Stimulated activated CD8-positive, alpha-beta memory T cell treated with anti-CD3 and anti-CD28 coated beads, Interleukin-15, amount 100 ng/mL, for 24 hours (primary cell): ENCODE measurements at places on chromosomes 11 and 22.

DNA sequence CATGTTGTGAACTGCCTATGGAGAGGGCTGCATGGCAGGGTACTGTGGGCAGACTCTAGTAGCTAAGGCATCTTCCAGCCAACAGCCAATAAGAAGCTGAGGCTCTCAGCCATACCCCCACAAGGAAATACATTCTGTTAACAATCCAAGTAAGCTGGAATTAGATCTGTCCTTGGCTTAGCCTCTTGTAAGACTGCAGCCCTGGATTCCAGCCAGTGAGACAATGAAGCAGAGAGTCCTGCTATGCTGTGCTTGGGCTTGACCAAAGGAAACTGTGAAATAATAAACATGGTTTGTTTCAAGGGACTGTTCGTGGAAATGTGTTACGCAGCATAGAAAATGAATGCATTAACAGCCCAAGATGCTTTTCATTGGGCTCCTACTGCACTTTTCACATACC is 1097.4 kb upstream of the CCDC90B start:
- no peak for DNase-seq

DNA sequence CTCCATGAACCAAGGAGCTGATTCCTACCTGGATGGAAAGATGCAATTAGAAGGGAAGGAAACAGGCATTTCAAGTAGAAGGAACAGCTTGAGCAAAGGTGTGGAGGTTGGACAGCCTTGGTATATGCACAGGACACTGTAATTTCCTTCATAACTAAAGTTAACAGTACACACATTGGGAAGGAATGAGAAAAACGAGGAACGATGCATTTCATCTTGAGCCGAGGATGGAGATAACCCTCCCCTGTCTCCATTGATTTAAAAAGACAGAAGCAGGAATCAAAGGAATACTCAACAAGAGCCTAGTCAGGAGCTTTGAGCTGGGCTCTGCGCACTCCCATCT is 2.3 kb upstream of the PRG2 start:
- DNase-seq = no peak

DNA sequence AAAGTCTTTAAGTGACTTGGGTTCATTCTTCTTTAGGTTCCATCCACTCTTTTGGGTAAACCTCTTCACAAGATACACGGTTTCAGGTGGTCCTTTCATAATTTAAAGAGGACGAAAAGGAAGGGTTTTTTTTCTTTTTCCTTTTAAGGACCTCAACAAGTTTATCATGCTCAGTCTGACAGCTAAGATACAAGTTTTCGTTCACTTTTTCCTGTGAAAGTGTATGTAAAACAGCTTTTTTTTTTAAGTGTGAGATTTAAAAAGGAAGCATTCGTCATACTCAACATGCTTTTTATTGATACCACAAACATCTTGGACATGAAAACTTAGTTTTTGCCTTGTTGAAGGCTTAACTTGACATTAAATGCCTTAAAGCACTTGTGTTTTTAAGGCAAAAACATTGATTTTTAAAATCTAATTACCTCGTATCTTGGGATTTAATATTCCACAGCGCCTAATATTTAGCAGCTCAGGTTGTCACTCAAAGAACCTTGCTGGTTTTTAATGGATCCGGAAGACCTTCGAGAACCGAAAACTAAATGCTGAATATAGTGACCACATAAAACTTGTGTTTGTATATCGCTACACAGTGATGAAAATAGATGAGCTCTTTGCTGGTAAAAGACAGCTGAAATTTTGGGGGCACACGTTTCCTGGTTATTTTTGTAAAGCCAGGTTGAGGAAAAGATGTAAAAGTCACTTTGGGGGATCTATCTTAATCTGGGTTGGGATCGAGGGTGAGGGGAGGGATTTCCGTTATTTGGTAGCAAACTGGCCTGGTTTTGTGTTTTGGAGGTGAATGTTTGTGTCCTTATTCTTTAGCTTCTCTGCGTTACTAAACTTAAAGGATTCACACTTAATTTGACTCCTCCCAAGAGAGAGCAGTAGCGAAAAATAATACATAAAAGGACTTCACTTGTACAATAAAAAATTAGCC is 2.3 kb downstream of the PCF11 start:
- no peak for DNase-seq

DNA sequence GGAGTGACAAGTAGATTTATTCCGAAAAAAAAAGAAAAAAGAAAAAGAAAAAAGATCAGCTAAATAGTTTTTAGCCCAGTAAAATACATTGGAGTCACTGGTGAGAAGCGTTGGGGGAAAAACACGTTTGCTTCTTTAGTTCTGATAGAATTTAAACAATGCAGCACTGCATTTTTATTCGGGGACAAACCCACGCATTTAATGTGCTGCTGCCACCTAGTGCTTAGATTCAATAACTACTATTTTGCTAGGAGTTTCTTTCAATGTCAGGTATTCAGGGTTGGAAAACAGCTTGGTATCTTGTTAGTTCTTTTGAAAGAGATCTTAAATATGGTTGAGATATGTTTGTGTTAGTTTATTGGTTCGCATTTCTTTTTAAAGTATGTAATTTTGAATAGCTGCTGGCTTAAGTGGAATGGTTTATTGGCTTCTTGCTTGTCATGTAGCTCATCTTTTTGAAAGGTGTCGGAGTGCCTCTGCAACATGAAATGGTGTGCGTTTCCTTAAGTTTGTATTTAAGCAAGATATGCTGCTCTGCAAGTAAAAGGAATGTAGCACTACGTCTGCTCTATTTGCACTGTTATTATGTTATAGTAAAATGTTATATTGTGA is 41.9 kb downstream of the SVIP start:
- no peak for DNase-seq

DNA sequence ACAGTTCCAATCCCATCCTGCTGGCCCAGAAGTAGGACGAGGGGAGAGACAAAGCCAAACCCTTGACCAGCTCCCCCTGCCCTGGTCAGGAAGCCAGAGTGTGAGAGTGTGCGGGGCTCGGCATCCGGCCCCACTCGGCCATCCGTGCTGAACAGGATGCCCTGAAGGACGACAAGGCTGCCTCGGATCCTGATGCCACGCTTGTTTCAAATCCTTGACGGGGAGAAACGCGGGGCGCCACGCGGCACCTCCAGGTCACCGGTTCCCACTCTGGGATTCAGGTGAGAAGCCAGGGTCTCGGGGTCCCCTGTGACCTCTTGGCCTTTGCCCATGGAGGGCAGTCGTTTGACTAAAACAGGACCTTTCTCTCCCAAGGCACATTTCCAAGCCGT is 167.8 kb downstream of the BRD1 start:
- DNase-seq = no peak

- no peak for DNase-seq
These were observed 9.2 kb downstream of the LRRC32 start for GRCh38 chr11:76661306-76661751.

GRCh38 chr11:128947773-128948172 is 5.1 kb upstream of the TP53AIP1 start:
- no peak for DNase-seq

DNA sequence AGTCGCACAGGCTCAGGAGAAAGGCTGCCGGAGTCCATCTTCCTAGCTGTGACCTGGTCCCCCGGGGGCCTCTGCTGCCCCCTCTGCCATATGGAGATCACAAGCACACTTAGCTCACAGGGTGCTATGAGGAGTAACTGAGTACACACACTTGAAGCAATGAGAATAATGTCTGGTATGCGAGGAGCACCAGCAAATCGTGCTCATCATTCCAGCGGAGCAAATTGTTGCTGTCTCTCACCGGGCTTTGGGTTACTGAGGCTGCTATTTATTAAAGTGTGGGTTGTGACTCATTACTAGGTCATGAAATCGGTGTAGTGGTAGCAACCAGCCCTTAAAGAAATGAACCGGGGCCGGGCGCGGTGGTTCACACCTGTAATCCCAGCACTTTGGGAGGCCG is 48.1 kb upstream of the EIF3D start:
- no peak for DNase-seq

DNA sequence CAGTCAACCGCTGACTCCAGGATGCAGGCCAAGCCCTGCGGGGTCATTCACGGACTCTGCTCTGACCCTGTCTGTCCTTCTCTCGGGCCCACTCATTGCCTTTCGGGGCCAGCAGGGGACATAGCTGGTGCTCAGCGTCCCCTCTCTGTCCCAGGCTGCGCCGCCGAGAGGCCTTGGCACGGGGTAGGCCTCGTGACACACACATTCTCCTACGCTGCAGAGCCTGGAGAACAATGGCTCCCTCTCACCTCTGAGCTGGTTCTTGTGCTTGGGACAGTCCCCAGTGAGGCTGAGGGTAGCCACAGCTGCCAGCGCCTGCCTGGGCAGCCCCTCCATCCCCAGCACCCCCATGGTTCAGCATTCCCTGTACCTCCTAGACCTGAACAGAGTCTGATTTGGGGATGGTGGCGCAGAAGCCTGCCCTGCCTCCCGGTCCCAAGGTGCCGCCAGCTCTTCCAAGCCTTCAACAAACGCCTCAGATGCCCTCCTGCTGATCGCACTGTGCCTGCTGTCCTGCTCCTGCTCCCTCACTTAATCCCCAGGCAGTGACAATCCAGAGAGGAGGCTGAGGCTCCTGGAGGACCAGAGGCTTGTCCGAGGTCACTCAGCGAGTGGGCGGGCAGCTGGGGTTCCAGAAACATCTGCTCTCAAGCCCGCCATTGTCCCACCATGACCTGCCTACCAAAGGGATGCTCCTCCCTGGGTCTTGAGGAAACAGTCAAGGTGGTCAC is 30.4 kb downstream of the DUSP8 start:
- DNase-seq = no peak

DNA sequence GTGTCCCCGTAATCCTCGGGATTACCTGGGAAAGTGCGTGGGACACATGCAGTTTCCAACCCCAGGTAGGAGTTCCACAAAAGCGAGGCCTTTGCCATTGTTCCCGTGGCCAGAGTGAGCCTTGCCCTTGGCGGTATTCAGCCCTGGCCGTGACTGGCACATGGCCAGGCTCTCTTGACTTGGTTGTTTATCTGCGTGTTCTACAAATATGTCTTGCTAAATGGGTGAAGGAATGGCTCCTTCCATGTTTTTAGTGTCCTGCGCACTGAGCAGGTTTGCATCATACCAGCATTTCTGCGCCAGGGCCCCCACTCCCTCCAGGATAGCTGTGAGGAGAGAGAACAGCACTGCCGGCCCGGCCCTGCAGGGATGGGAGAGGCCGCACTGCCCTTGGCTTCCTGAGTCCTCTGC is 20.0 kb downstream of the POLR3H start:
- no peak for DNase-seq
